ENCODE measurements at places on chromosomes 7 and 10.
A peak's percentile ranks its signal among the peaks of the same experiment; 100 is the strongest.

DNA sequence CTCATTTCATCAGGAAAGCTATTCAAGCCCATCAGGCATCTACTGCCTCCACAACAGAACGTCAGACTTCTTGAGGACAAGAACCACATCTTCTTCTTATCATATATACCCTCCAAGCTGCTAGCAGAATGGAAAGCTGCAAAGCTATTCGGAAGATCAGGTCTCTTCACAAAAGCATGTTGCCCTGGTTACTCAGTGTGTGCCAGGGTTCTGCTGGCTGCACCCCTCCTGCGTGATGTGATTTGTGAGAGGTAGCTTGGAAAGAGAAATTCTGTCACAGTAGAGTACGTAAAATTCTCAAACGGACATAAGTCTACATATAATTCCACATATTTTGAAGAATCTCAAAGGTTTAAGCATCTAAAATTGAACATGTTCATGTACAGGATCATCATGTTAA is 681.7 kb downstream of the PARD3 start:
- DNase-seq = no peak

- DNase-seq = no peak
Observed at GRCh38 chr10:49010295-49010694, 70.7 kb upstream of the LRRC18 start.

GRCh38 chr10:50490241-50490640 is 133.5 kb downstream of the SGMS1 start:
- no peak for DNase-seq

DNA sequence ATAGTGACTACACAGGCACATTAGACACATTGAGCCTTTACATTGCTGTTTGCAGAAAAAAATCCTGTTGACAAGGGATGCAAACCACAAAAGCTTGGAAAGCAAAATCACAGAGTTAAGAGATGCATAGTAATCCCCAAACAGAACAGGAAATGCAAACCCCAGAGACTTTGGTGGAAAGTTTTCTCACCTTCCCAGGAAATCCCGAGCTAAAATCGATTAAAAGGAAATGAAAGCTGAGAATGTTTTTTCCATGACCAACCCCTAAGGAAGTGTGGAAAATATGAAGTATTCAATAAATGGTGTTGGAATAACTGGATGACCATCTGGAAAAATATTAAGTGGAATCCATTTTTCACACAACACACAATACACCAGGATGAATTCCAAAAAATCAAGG is 598.7 kb downstream of the GRID1 start:
- DNase-seq = no peak

- peak; percentile 82 for DNase-seq
Observed at GRCh38 chr10:86400705-86401587, 34.4 kb upstream of the GRID1 start.

- DNase-seq = no peak
Observed at GRCh38 chr10:44195112-44196007, 189.5 kb downstream of the CXCL12 start.

DNA sequence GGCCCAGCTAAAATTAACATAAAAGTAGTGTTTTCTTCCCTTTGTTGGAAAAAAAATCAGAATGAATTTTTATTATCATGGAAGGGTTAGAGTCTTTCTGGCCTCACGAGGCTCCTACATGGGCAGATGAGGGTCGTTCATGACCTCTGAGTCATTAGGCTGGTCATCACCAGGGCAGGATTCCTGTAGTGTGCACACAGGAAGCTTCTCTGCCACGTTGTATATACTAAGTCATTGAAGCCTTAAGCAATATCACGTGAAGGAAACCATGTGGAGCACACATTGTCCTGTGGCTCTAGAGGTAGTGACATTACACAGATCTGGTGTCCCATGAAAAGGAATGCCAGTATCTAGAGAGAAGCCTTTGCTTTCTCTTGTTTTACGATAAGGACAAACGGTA is 84.7 kb upstream of the C1QL3 start:
- DNase-seq = no peak

DNA sequence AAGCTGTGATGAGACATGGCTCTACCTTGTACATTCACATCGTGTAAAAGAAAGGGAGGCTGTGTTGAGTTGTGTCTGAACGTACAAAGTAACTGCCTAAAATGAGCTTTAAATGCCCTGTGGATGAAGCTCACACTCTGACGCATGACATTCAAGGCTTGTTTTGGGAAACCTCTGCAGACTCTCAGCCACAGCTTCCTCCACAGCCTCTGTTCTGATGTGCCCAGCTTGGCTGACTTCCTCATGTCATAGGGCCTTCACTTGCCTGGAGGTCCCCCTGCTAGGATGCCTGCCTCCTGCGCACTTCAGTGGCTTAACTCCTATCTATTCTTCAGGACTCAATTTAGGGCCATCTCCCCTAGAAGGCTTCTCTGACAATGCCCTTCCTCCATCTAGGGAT is 230.0 kb upstream of the HABP2 start:
- no peak for DNase-seq

GRCh38 chr10:98924526-98924925 is 311.1 kb downstream of the HPSE2 start:
- no peak for DNase-seq

DNA sequence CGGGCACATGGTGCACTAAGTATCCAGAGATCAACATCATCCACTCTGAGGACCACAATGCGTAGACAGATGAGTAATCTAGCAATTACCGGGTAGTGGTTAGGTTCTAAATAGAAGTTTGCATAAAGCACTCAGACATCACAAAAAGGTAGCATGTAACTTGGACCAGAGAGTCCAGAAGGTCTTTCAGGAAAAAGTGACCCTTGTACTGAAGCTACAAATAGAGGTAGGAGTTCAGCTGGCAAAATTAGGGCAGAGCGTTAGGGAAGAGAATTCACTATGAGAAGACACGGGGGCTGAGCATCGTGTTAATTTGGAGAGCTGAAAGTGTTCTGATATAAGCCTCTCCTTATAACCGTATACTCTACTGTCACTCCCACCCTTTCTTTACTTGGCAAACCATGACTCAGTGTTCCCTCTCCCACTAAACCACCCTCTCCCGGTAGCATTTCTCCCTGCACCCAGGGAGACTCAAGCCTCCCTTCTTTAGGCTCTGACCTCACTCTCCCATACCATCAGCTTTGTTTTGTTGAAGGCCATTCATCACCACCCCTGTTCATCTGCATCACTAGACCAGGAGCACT is 222.2 kb upstream of the FZD1 start:
- DNase-seq = no peak

- DNase-seq = no peak
Observed at GRCh38 chr10:73366381-73367298, 8.0 kb upstream of the CFAP70 start.

DNA sequence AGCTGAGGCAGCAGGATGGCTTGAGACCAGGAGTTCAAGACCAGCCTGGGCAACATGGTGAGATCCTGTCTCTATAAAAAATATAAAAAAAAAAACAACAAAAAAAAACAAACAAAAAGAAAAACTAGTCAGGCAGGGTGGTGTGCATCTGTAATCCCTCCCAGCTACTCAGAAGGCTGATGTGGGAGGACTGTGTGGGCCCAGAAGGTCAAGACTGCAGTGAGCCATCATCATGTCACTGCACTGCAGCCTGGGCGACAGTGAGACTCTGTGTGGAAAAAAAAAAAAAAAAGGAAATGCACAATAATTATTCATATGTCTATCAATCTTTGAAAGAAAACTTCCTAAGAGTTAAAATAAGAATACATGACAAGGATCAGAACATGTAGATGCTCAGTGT is 178.3 kb downstream of the SEM1 start:
- DNase-seq = no peak

GRCh38 chr10:69636626-69637605 is 6.9 kb downstream of the FAM241B start:
- no peak for DNase-seq

GRCh38 chr7:45000093-45001032 is at the start of gene CCM2:
TSS of gene CCM2 (plus strand) at chr7:45000201. CDS start at chr7:45000334, 133 bp downstream.
- DNase-seq = no peak

DNA sequence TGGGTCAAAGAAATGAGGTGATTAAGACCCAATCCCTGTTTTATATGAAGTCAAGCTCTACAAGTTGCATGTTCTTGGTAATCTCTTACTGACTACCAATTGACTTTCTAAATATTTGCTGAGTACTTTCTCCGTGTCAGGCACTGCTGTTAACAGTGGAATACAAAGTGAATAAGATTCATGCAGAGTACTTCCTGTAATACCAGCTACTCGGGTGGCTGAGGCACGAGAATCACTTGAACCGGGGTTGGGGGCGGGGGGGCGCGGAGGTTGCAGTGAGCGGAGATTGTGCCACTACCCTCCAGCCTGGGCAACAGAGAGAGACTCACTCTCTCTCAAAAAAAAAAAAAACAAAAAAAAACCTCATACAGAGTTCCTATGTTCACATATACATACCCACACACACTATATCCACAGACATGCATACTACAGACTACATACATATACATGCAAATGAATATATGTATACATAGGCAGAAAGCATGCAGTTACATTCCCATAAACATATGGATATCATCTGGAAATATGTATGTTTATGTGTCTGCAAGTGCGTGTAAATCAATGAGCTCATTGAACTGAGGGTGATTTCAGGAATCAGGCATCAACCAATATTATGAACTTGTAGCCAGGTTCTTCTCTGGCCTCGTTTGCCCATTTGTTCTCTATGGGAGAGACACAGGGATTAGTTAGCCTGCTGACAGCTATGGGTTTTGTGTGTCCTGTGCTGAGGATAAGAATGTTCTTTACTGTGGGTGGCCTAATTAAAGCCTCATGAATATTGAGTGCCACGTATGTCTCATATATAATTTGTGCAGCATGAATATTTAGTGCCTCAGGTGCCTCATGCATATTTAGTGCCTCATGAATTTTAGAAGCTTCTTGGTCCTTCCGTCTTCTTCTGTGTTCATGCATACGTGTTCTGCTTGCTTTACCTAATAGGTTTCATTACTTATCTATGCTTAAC is 73.9 kb downstream of the BICC1 start:
- DNase-seq = no peak

- DNase-seq = no peak
Observed at GRCh38 chr10:126017961-126018560, 121.7 kb downstream of the FANK1 start.

DNA sequence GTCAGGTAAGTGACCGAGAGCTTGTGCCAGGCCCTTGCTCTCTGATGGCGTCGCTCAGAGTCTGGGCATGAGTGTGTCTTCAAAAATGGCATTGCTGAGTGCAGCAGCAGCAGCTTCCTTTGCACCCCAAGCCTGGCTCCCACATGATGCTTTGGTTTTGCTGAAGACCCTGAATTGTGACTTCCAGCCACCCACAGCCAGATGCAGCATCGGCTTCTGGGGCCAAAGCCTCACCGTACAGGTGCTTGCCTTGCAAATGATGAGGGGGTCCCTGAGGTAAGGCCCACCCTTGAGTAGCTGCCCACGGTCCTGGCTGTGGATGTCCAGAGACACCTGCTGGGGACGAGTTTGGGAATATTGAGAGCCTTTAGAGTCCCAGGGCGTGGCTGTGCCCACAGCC is 57.9 kb downstream of the JAKMIP3 start:
- DNase-seq = no peak

DNA sequence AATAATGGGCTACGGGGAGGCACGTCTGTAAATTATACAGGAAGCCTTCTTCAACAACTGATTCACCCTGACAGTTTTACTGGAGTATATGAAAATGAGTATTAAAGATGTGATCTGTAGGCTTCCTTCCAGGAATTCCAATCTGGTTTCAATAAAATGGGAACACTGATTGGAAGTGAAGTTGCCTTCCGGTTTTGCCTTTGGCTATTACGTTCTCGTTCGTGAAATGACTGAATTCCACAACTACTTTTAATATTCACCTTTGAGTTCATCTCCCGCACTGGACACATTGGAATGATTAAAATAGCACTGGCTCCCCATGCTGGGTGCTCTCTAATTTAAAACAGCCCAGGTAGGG is 350.1 kb upstream of the MKI67 start:
- DNase-seq = no peak

DNA sequence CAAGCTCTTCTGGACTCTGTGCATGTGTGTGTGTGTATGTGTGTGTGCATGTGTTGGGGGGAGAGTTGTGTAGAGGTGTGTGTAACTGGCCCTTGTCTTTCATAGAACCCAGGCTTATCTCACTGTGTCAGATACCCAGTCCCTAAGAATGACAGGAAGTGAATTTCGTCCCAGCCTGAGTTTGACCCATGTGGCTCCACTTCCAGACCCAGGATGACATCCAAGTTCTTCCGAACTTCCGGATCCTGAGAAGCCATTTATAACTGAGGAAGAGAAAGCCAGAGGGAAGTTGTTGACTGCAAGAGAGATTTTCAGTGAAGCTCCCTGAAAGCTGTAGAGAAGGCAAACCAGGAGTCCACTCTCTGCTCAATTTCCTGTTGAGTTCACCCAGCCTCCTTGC is 53.2 kb downstream of the ADRB1 start:
- no peak for DNase-seq

GRCh38 chr10:3201796-3202195 is 29.2 kb upstream of the PITRM1 start:
- no peak for DNase-seq

GRCh38 chr10:89382757-89383156 is 4.9 kb downstream of the IFIT1B start:
- DNase-seq = no peak

DNA sequence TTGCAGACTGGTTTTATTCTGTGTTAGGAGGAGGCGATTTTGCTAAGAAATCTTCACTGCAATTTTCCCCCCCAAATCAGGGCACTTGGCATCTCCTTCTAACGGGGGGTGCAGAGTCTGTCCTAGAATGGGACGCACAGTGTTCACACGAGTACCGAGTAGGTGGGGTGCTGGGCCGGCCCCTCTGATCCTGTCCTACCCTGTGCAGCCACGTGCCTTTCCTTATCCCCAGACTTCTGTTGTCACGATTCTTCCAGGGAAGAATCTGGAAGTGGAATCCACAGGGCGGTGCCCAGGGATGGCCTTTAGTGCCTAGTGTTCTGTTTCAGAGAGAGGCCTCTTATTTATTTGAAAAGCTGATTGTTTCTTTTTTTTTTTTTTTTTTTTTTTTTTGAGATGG is 16.4 kb downstream of the CUX1 start:
- no peak for DNase-seq

- peak; percentile 83 for DNase-seq
Observed at GRCh38 chr10:117174439-117175214, 22.7 kb upstream of the KCNK18 start.

DNA sequence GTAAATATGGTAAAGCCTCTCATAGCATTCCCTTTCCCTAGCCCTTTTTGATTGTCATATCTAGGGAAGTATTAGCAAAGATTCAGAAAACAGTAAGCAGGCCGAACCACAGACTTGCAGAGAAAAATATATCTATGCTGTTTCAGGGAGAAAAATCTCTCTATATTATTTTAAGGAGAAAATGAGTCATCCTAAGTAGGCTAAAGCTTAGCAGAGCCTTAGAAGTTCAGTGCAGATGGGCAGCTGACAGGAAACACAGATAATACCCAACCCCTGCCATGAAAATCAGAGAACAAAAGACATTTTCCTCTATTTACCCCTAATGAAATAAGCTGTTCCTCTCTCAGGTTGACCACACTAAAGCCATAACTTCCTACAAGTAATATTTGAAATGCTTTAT is 16.5 kb downstream of the C1QL3 start:
- DNase-seq = no peak

GRCh38 chr7:111987115-111987826 is 218.9 kb downstream of the DOCK4 start:
- DNase-seq = no peak

All from stimulated activated CD4-positive, alpha-beta T cell treated with anti-CD3 and anti-CD28 coated beads, Interleukin-1b, Interleukin-23, amount 100 ng/mL, for 48 hours (primary cell).